ENCODE measurements at places on chromosomes 16 and 17. TPM values are rescaled to one million over a fixed set of nuclear protein-coding genes. Genes with fewer than 3 reads are reported as not detected.

Gene CHD9NB
- polyA plus RNA-seq = 9.4 TPM

Gene APOBR
- polyA plus RNA-seq = 1.2 TPM

Gene ABCC12
- polyA plus RNA-seq = not detected

Gene SMIM36
- not detected for polyA plus RNA-seq

Gene SENP3
- 21.6 TPM for polyA plus RNA-seq

Gene AOC3
- polyA plus RNA-seq = 25.3 TPM

Gene EPX
- polyA plus RNA-seq = not detected

Gene ITGAE
- polyA plus RNA-seq = 26.8 TPM

Gene HSD11B2
- 10.7 TPM for polyA plus RNA-seq

Gene SGCA
- polyA plus RNA-seq = 7.1 TPM

Gene CD79B
- 1.5 TPM for polyA plus RNA-seq

Gene TEKT5
- 0.22 TPM for polyA plus RNA-seq

Gene CRYBA1
- not detected for polyA plus RNA-seq

Gene PRSS8
- 64.3 TPM for polyA plus RNA-seq

Gene MRM1
- 6.1 TPM for polyA plus RNA-seq

Gene CD300LB
- polyA plus RNA-seq = 0.06 TPM

Gene CHST5
- 0.10 TPM for polyA plus RNA-seq

Gene MPV17L
- 1.0 TPM for polyA plus RNA-seq

Gene CD300H
- polyA plus RNA-seq = not detected

Gene PRSS33
- not detected for polyA plus RNA-seq

Gene TBC1D3B
- polyA plus RNA-seq = 5.8 TPM

Gene GCGR
- polyA plus RNA-seq = 0.14 TPM

Gene SLC16A5
- polyA plus RNA-seq = 10.0 TPM

Gene CSH1
- polyA plus RNA-seq = not detected

Gene RNF112
- 3.7 TPM for polyA plus RNA-seq

Gene SLC43A2
- polyA plus RNA-seq = 2.2 TPM

Gene TP53TG3
- polyA plus RNA-seq = not detected

Gene SMIM22
- polyA plus RNA-seq = 28.6 TPM

Gene PPP1R27
- polyA plus RNA-seq = 0.25 TPM

Gene TAT
- not detected for polyA plus RNA-seq

Gene HOXB1
- 1.0 TPM for polyA plus RNA-seq

Gene FAM117A
- polyA plus RNA-seq = 4.8 TPM

Gene ABCC6
- polyA plus RNA-seq = 0.31 TPM

Gene SLC35G6
- not detected for polyA plus RNA-seq

Gene CMTM1
- 0.14 TPM for polyA plus RNA-seq

Gene DNAAF8
- polyA plus RNA-seq = 0.81 TPM

All from esophagus (tissue), 2 donors.